ENCODE measurements at places on chromosomes 3 and 15. TPM values are rescaled to one million over a fixed set of nuclear protein-coding genes. Genes with fewer than 3 reads are reported as not detected.

DCLK3 gene
- 0.15 TPM for total RNA-seq

RETNLB gene
- not detected for total RNA-seq

DNA sequence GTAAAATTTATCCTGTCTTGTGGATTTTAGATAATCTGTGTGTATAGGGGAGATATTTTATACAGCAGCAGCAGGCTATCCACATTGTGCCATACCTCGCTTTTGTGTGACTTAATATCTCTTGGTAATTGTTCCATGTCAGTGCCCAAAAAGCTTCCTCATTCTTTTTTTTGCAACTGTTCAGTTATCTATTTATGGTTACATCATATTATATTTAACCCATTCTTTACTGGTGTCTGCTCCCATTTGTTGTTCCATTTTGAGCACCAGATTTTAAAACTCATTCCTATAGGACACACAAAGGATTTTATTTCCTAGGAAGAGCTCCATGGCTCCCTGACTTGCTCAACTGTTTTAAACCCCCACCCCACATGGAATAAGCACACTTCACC, 86.3 kb upstream of the RASGRP1 start:
- no peak for DNase-seq

DNA sequence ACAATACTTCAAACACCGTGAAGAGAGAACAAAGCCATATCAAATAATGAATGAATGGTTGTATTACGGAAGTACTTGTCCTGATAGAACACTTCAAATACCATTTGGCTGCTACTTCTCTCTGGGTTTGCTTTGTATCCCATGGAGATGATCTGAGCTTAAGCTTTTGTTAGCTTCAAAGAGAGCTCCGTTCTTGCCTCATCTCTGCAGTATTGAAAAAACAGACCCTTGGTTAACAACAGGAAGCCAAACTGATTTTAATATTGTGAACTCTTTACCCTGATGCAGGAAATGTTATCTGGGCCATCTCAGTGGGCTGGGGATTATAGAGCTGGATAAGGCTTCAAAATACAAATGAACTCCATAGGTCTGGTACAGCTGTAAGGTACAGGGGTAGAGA, 101.0 kb downstream of the CHL1 start:
- DNase-seq, result no peak

- DNase-seq, result no peak
These were observed 3.8 kb downstream of the DCBLD2 start for GRCh38 chr3:98897701-98898100.

GRCh38 chr3:185089751-185090150, 63.1 kb downstream of the C3orf70 start:
- no peak for DNase-seq

GRCh38 chr3:113714702-113715101, 18.3 kb upstream of the USF3 start:
- no peak for DNase-seq

- peak; percentile 9 for DNase-seq
These were observed 33.4 kb downstream of the SPINK8 start for GRCh38 chr3:48299746-48300712.

- DNase-seq, result peak; percentile 89
These were observed at the start of gene CEMIP for GRCh38 chr15:80778964-80779657. TSS of gene CEMIP (plus strand) at chr15:80779370. CDS start at chr15:80873880, 94,510 bp downstream.

- no peak for DNase-seq
These were observed 55.0 kb upstream of the EIF1B start for GRCh38 chr3:40254491-40254890.

- DNase-seq, result peak; percentile 51
These were observed 128.0 kb downstream of the DNAJB8 start for GRCh38 chr3:128338536-128339330.
